ENCODE measurements at places on chromosomes 3 and 15.

DNA sequence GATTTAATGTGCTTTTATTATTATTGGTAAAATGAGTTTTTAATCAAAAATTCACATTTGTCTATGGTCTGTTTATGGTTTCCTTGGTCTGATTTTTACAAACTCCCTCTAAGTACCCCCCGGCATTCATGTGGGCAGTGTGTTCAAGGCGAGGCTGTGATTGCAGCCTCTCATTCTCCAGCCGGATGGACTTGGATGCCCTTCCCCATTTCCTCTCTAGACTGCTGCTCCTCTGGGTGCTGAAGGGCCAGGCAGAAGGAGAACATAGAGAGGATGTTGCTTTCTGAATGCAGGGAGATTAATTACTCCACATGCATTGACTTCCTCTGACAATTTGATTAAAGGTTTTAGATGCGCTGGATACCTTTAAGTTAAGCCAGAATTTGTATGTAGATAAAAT, 3.9 kb upstream of the TMC3 start:
- DNase-seq = no peak

GRCh38 chr15:85178308-85178707, 196.7 kb downstream of the PDE8A start:
- no peak for DNase-seq

GRCh38 chr3:24119321-24119751, 174.2 kb downstream of the NR1D2 start:
- DNase-seq = no peak

DNA sequence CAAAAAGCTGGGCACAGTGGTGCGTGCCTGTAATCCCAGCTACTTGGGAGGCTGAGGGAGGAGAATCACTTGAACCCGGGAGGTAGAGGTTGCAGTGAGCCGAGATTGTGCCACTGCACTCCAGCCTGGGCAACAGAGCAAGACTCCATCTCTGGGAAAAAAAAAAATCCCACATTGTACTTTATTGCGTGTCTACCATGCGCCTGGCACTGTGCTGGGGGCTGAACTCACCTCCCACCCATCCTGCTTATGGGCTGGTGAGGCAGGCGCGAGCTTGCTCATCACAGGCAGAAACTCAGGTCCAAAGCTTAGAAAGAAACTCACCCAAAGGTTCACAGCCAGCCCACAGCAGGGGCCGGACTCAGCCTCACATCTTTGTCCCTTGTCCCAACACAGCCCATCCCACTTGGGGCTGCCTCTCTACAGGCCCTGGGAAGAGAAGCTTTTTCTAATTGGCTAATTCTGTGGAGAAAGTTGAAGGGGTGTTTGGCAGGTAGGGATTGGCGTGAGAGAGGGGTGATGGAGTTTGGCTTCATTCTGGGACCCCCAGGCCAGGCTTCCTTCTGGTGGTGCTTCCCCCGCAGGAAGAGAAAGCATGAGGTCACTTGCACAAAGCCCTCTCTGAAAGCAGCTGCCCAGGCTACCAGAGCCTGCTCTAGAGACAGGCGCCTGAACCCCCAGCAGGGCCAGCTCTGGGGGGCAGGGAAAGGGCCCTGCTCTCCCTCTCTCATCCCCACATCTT, 122.6 kb upstream of the SMAD3 start:
- no peak for DNase-seq

Measured in keratinocyte (primary cell).